ENCODE measurements at places on chromosomes 16 and 17.

- DNase-seq, result peak; percentile 82
Observed at GRCh38 chr16:69150146-69150865, 17.9 kb downstream of the UTP4 start.

DNA sequence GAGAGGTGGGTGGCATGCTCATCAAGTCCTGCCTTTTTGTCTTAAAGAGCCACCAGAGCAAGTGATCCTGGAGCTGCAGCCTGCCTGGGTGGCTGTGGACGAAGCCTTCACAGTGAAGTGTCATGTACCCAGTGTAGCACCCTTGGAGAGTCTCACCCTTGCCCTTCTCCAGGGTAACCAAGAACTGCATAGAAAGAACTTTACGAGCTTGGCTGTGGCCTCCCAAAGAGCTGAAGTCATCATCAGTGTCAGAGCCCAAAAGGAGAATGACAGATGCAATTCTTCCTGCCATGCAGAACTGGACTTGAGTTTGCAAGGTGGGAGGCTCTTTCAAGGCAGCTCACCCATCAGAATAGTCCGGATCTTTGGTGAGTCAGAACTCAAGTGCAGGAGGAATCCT lies 14.2 kb downstream of the CSH2 start:
- no peak for DNase-seq

- no peak for DNase-seq
Observed at GRCh38 chr17:69477204-69477902, 62.9 kb downstream of the MAP2K6 start.

- no peak for DNase-seq
Observed at GRCh38 chr17:68562736-68563135, 38.4 kb downstream of the FAM20A start.

DNA sequence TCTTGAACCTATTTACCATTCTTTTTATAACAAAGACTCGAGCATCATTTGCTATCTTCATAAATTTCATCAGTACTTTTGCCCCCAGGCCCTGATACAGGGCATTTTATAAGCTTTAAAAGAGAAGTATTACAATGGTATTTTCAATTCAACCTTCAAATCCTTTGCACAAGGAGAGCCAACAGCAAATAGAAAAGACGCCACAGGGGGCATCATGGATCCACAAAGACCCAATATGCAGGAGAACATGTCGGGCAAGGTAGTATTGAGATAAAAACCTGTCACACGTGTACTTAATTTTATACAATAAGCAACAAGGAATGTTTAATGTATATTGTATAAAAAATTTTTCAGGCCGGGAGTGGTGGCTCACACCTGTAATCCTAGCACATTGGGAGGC lies 10.2 kb downstream of the MAP3K14 start:
- DNase-seq, result no peak

DNA sequence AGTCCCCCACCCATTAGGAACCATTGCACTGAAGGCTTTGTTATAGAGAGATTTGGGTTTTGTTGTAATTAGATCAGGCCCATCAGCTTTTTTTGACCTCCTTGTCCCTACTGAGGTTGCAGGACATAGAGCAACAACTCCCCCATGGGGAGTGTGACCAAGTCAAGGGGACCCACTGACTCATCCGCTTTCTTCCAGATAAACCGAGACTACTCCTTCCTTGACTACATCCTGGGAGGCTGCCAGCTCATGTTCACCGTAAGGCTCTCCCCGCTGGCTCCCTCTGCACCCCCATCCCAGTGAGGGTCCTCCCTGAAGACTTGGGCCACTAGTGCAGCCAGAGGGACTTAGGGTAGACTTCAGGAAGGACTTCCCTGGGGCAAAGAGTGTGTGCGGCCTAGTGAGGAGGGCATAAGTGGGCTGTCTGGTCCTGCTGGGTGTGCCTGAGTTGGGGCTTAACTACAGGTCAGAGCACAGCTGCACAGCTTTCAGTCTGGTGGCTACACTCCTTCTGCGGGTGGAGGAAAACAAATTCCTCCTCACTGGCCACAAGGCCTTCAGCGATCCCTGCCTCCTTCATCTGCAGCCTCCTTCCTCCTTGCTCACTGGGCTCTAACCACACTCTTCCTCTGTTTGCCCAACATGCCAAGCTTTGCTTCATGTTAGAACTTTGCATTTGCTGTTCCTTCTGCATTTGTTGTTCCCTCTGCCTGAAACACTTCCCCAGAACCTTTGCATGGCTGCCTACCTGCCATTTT lies 31.0 kb downstream of the CPNE2 start:
- no peak for DNase-seq

DNA sequence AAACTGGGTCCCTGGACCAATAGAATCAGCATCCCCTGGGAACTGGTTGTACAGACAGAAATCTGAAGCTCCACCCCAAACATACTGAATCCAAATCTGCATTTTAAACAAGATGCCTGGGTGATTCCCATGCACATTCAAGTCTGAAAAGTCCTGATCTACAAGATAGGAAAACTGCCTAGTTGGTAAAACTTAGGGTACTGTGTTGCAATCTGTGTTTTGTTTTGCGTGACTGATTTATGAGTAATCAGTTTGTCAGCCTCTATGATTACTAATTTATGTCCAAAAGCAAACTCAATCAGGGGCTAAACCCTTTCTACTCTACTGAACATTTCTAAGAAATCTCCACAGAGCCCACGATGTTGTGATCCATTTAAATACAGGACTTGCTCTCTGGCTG lies 103.8 kb downstream of the YPEL2 start:
- no peak for DNase-seq
